Left colon (tissue), 2 donors: ENCODE measurements at places on chromosomes 6 and 20. TPM values are rescaled to one million over a fixed set of nuclear protein-coding genes. Genes with fewer than 3 reads are reported as not detected.

GRCh38 chr6:42724825-42725224 lies 2.4 kb upstream of the PRPH2 start:
- no peak for DNase-seq

DNA sequence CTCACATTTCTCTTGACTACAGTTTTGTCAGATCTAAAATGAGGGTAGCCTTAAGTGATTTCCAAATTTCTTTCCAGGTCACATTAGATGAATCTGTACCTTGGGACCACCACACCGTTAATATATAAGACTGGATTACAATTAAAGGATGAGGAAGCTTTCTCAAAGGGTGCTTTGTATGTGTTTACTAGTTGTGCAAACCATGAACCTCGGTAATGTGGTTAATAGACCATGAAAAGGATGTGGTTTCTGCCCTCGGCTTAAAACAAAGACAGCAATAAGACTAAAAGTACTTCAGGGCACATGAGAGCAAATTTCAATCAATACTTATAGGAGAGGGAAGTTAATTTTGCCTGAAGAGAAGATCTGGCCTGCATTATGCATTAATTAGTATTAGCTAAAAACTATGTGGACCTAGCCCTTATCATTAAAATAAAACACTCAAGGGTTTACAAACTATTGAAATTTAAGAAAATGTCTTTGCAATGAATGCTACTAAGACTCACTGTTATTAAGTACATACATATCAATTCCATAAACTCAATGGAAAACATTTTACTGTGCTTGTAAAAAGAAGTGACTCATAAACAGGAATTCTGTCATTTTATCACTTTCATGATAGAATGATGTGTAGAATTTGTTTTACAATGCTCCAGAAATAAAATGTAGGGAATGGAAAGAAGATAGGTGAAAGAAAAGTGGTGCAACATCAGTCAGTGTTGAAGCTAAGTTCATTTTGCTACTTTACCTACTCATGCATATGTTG lies 936 bp upstream of the TMX4 start:
- no peak for DNase-seq

GMPR gene
- 2.3 TPM for total RNA-seq

DNA sequence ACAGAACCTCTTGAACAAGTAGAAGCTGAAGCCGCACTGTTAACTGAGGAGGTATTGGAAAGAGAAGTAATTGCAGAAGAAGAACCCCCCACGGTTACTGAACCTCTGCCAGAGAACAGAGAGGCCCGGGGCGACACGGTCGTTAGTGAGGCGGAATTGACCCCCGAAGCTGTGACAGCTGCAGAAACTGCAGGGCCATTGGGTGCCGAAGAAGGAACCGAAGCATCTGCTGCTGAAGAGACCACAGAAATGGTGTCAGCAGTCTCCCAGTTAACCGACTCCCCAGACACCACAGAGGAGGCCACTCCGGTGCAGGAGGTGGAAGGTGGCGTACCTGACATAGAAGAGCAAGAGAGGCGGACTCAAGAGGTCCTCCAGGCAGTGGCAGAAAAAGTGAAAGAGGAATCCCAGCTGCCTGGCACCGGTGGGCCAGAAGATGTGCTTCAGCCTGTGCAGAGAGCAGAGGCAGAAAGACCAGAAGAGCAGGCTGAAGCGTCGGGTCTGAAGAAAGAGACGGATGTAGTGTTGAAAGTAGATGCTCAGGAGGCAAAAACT lies 40.1 kb downstream of the ZBTB2 start:
- DNase-seq = no peak

DNA sequence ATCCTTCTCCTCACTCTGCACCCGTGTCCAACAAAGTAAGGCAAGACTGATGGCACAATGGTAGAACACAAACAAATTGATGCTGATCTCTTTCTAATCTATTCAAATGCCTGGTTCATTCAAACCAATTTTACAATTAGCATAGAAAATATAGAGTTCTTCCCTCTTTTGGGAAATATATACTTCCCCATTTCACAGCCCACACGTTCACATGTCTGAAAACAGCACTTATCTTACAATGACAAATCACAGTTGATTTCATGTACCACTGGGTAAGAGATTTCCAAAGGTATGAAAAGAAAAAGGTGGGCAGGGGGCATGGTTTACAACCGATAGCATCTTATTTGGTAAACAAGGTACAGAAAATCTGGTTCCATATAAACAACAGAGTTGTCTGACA lies 137.6 kb downstream of the RNGTT start:
- DNase-seq = no peak

DNA sequence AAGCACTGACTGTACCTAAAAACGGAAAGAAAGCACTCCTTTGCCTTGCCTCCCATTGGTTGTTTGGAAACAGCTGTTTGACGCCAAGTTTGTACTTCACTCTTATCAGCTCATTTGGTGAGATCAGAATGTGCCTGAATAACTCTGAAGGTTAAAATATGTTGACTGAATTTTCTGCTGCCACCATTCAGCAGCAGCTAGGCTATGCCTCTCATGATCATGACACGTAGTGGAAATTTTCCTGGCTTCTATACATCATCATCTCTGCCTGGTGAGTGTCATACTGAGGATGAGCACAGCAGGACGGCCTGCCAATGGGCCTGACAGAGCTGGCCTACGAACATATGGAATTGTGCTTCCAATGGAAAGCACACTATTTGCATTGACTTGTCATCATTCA lies 704.9 kb upstream of the CITED2 start:
- no peak for DNase-seq

TMEM244 gene
- not detected for total RNA-seq
